Natural killer cell (primary cell): ENCODE measurements at places on chromosomes 13 and 19.

- no peak overlapping the region for H3K4me3 ChIP-seq
- H3K27ac ChIP-seq, result no peak overlapping the region
- H3K4me1 ChIP-seq, result peaks cover 3% of the 10 kb centered on the region
- H3K36me3 ChIP-seq, result no peaks in the 10 kb centered on the region
- DNase-seq, result no peak
- peaks cover 10% of the 10 kb centered on the region for H3K27me3 ChIP-seq
Observed at GRCh38 chr19:38978326-38978689, 2.8 kb upstream of the FBXO17 start.

GRCh38 chr13:39317291-39317690 lies 279.0 kb downstream of the NHLRC3 start:
- no peak overlapping the region for H3K4me3 ChIP-seq
- H3K27ac ChIP-seq, result no peak overlapping the region
- H3K27me3 ChIP-seq, result no peaks in the 10 kb centered on the region
- no peaks in the 10 kb centered on the region for H3K4me1 ChIP-seq
- no peaks in the 10 kb centered on the region for H3K36me3 ChIP-seq
- no peak for DNase-seq

GRCh38 chr19:7679771-7680605 lies 645 bp upstream of the TRAPPC5 start:
- H3K4me1 ChIP-seq, result peaks cover 51% of the 10 kb centered on the region
- no peak for DNase-seq
- H3K27ac ChIP-seq, result no peak overlapping the region
- H3K36me3 ChIP-seq, result peaks cover 13% of the 10 kb centered on the region
- peak overlapping the region; percentile 14 for H3K4me3 ChIP-seq

GRCh38 chr13:23696610-23697009 lies 126.4 kb downstream of the TNFRSF19 start:
- no peak overlapping the region for H3K4me3 ChIP-seq
- DNase-seq, result no peak
- no peaks in the 10 kb centered on the region for H3K27me3 ChIP-seq
- peaks cover 16% of the 10 kb centered on the region for H3K4me1 ChIP-seq
- H3K27ac ChIP-seq, result peak overlapping the region; percentile 72
- no peaks in the 10 kb centered on the region for H3K36me3 ChIP-seq

GRCh38 chr13:47588676-47589075 lies 412.4 kb downstream of the SUCLA2 start:
- no peaks in the 10 kb centered on the region for H3K27me3 ChIP-seq
- no peak for DNase-seq
- H3K27ac ChIP-seq, result no peak overlapping the region
- no peaks in the 10 kb centered on the region for H3K36me3 ChIP-seq
- no peak overlapping the region for H3K4me3 ChIP-seq

- peaks cover 12% of the 10 kb centered on the region for H3K4me1 ChIP-seq
- H3K27ac ChIP-seq, result no peak overlapping the region
- H3K4me3 ChIP-seq, result no peak overlapping the region
- no peak for DNase-seq
Observed at GRCh38 chr19:38381138-38381537, 6.7 kb downstream of the GGN start.

DNA sequence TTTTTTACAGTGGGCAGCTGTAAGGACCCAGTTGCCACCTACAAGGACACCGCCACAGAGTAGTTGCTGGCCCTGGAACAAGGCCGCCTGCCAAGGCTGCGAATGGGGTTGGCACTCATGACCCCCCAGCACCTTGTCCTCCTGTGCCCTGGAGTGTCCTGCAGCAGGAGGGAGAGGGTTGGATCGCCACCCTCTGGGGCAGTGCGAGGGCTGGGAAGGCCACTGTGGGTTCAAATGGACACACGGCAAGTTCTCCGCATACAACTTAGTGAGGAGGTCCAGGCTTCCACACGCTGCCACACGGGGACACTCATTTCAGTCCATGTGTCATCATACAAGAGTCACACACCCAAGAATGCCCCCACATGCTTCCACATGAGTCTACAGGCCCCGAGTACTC lies 978 bp downstream of the KLK8 start:
- no peak for DNase-seq
- H3K36me3 ChIP-seq, result no peaks in the 10 kb centered on the region

DNA sequence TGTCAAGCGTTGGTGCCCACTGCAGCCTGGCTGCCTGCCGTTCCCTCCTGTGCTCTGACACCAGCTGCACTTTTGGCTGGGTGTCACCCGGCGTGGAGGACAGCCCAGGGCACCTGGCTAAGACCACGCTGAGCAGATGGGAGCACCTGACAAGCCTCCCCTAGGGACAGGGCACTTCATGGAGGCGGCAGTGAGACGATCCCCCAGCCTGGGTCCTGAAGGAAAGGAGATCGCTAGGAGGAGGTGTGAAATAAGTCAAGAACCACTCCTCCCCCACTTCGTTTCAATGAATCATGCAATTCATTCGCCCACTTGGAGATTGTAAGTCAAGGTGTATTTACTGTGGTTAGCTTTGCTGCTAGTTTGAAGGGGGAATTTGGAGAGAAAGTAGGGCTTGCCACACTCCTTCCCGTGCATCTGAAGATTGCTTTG lies 38.8 kb downstream of the VSTM2B start:
- no peak overlapping the region for H3K27ac ChIP-seq
- no peaks in the 10 kb centered on the region for H3K36me3 ChIP-seq
- H3K27me3 ChIP-seq, result no peaks in the 10 kb centered on the region
- no peak overlapping the region for H3K4me3 ChIP-seq

DNA sequence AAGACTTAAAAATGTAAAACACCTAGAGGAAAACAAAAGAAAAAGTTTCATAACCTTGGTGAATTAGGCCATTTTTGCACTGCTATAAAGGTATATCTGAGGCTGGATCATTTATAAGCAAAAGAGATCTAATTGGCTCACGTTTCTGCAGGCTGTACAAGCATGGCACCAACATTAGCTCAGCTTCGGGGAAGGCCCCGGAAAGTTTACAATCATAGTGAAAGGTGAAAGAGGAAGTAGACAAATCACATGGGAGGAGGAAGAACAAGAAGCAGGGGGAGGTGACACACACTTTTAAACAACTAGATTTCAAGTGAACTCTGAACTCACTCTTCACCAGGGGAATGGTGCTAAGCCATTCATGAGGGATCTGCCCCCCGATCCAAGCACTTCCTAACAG lies 1358.5 kb upstream of the PCDH9 start:
- no peaks in the 10 kb centered on the region for H3K4me1 ChIP-seq
- H3K36me3 ChIP-seq, result no peaks in the 10 kb centered on the region
- no peaks in the 10 kb centered on the region for H3K27me3 ChIP-seq
- DNase-seq, result no peak

DNA sequence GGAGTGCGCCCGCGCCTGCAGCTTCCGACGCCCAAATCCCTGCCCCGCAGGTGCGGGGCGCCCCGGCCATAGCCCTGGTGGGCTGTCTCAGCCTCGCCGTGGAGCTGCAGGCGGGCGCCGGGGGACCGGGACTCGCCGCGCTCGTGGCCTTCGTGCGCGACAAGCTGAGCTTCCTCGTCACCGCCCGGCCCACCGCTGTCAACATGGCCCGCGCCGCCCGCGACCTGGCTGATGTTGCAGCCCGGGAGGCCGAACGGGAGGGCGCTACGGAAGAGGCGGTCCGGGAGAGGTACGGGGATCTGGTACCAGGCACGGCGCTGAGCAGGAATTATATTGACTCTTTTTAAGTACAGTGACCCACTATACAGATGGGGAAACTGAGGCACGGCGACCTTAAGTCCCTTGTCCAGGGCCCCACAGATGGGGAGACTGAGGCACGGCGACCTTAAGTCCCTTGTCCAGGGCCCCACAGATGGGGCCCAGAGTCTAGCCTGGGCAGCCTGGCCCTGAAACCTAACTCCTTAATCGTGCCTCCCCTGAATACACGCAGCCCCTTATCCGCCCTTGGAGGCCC lies 586 bp downstream of the MRI1 start:
- DNase-seq, result no peak
- peaks cover 16% of the 10 kb centered on the region for H3K4me1 ChIP-seq
- no peaks in the 10 kb centered on the region for H3K27me3 ChIP-seq
- peak overlapping the region; percentile 39 for H3K4me3 ChIP-seq
- peak overlapping the region; percentile 14 for H3K27ac ChIP-seq

- no peak for DNase-seq
- no peaks in the 10 kb centered on the region for H3K36me3 ChIP-seq
Observed at GRCh38 chr13:91133941-91134802, 213.3 kb upstream of the MIR17HG start.

- no peak overlapping the region for H3K4me3 ChIP-seq
- H3K36me3 ChIP-seq, result no peaks in the 10 kb centered on the region
- H3K27ac ChIP-seq, result no peak overlapping the region
- DNase-seq, result no peak
Observed at GRCh38 chr19:31562966-31563612, 213.9 kb upstream of the TSHZ3 start.

- no peak overlapping the region for H3K4me3 ChIP-seq
- H3K36me3 ChIP-seq, result peaks cover 29% of the 10 kb centered on the region
- peak overlapping the region; percentile 91 for H3K27ac ChIP-seq
Observed at GRCh38 chr19:46718934-46719622, 2.2 kb upstream of the PRKD2 start.

DNA sequence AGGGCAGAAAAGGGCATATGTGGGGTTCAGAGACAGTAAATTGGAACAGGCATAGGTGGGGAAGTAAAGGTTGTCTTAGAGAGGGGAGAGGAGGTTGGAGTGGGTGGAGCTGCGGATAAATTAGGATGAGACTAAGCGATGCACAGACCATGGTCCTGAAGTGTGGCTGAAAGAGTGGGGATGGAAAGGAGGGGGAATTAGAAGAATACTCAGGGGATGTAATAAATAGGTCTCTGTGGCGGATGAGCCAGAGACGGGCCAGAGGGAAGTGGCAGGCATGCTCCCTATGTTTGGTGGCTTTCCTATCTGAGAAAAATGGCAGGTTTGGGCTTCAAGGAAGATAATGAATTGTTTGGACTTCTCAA lies 123.4 kb downstream of the OLFM4 start:
- H3K36me3 ChIP-seq, result no peaks in the 10 kb centered on the region
- H3K4me1 ChIP-seq, result no peaks in the 10 kb centered on the region
- no peak for DNase-seq
- no peak overlapping the region for H3K4me3 ChIP-seq
- no peak overlapping the region for H3K27ac ChIP-seq
- H3K27me3 ChIP-seq, result no peaks in the 10 kb centered on the region

DNA sequence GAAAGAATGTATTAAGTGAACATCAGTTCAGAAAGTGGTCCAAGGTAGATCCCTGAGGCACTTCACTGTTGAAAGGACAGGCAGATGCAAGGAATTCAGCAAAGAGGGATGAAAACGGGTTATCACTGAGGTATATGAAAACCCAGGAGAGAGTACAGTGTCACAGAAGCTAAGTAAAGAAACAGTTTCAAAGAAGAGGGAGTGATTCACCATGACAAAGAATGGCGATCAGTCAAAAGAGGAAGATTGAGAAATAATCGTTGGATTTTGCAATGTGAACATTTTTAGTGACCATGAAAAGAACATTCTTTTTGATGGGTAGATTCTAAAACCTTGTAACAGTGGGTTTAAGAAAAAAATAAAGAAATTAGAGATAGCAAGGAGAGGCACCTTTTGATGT lies 99.3 kb downstream of the EPSTI1 start:
- no peaks in the 10 kb centered on the region for H3K27me3 ChIP-seq
- no peaks in the 10 kb centered on the region for H3K4me1 ChIP-seq
- H3K4me3 ChIP-seq, result no peak overlapping the region
- peaks cover 51% of the 10 kb centered on the region for H3K36me3 ChIP-seq
- DNase-seq, result no peak
- no peak overlapping the region for H3K27ac ChIP-seq

DNA sequence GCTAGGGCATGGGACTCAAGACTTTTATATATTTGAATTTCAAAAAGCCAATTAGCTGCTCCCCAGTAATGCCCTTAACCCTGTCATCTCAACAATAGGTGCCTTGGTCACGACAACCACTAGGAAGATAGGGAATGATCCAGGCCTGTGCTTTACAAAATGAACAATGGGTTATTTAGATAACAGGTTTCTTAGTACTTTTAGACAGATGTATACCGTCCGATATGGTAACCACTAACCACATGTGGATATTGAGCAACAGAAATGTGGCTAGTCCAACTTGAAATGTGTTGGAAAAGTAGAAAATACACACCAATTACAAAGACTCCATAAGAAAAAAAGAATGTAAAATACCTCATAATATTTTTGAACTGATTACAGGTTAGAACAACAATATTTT lies 201.2 kb downstream of the LHFPL6 start:
- no peak overlapping the region for H3K4me3 ChIP-seq
- H3K27me3 ChIP-seq, result no peaks in the 10 kb centered on the region
- H3K27ac ChIP-seq, result no peak overlapping the region
- no peaks in the 10 kb centered on the region for H3K36me3 ChIP-seq
- no peak for DNase-seq

- H3K27ac ChIP-seq, result peak overlapping the region; percentile 93
- peak overlapping the region; percentile 79 for H3K4me3 ChIP-seq
- H3K36me3 ChIP-seq, result no peaks in the 10 kb centered on the region
- DNase-seq, result peak; percentile 30
- peaks cover 2% of the 10 kb centered on the region for H3K27me3 ChIP-seq
Observed at GRCh38 chr13:50080203-50080910, 65.1 kb downstream of the KCNRG start.

DNA sequence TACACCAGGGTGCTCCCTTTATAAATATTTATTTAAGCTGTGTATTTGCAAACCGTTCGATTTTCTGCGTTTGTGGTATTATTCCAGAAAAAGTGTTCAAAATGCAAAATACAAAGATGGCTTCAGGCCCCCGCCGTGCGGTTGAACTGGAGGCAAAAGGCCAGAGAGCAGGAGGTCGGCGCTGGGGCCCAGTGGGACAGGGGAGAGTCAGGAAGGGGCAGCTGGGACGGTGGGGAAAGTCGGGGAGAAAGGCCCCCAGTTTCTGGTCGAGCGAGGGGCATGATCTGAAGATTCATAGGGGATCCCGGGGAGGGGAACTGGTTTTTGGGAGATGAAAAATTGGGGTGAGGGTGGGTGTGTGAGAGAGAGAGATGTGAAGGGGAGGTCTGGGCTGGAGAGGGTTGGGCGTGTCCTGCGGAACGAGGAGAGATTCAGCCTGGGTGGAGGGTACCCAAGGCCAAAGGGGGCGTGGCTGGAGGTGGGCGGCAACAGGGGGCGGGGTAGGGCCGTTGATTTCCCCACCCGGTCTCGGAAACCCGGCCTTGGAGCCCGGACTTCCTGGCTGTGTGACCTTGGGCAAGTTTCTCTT lies 678 bp downstream of the ISOC2 start:
- H3K36me3 ChIP-seq, result no peaks in the 10 kb centered on the region
- peaks cover 15% of the 10 kb centered on the region for H3K4me1 ChIP-seq
- peak overlapping the region; percentile 71 for H3K27ac ChIP-seq
- DNase-seq, result no peak
- H3K4me3 ChIP-seq, result peak overlapping the region; percentile 91

DNA sequence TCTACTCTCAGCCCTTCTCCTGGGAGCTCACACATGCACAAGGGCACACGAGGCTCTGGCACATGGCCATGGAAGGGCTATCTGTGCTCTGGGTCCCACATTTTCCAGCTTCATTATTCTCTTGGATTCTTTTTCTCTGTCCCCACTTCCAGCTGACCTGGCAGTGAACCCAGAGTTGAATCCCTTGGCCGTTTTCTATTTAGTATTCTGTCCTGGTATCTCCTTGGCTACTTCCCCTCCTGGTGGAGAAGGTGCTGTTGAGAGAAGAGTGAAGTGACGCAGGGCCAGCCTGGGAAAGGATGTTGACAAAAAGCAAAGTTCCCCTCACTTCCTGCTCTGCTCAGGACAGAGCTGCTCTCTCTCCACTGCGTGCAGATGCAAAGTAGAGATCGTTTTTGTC lies 303.1 kb downstream of the IRS2 start:
- no peaks in the 10 kb centered on the region for H3K27me3 ChIP-seq
- H3K36me3 ChIP-seq, result no peaks in the 10 kb centered on the region
- no peak overlapping the region for H3K27ac ChIP-seq
- H3K4me3 ChIP-seq, result no peak overlapping the region
- H3K4me1 ChIP-seq, result no peaks in the 10 kb centered on the region

- no peaks in the 10 kb centered on the region for H3K36me3 ChIP-seq
- peak overlapping the region; percentile 4 for H3K27ac ChIP-seq
- peaks cover 23% of the 10 kb centered on the region for H3K4me1 ChIP-seq
- H3K4me3 ChIP-seq, result no peak overlapping the region
- no peak for DNase-seq
Observed at GRCh38 chr13:75489502-75490263, 7.7 kb upstream of the TBC1D4 start.
